ENCODE measurements at places on chromosomes 7 and 10.

DNA sequence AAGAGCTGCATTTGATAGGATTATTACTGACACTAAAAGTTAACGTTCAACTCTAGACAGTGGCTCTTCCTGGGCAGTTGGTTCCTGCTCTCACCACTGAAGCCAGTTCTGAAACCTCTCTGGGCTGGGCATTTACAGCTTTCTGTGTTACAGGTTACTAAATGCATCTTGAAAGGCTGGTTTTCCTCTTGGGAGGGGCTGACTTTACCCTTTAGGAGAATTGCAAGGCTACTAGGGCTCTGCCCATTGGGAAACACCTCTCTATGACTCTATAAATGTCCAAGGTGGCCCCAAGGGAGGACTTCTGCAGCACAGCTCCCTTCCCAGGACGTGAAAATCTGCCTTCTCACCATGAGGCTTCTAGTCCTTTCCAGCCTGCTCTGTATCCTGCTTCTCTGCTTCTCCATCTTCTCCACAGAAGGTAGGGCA lies at the start of gene GPR15LG:
GPR15LG (plus strand) TSS at position 301 of the 429 bp plus-strand sequence; CDS start at position 352, 51 bp downstream.
- no peak for DNase-seq

DNA sequence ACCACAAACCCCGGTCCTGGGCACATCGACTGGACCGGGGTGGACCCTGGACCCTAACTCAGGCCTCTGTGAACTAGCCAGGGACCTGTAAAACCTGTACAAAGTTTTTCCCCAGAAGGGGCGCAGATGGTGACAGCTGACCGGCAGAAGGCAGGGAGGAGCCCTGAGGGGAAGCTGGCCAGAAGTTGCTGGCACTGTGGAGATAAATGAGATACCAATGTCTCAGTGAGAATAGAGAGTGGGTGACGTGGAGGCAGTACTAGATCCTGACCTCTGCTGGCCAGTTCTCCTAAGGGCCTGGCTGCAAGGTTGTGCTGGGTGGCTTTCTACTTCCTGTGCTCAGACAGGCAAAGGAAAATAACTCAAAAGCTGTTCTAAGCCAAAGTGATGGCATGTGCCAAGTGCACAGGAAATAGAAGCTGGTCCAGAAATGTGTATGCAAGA lies 10.6 kb upstream of the TSPAN14 start:
- DNase-seq: no peak

DNA sequence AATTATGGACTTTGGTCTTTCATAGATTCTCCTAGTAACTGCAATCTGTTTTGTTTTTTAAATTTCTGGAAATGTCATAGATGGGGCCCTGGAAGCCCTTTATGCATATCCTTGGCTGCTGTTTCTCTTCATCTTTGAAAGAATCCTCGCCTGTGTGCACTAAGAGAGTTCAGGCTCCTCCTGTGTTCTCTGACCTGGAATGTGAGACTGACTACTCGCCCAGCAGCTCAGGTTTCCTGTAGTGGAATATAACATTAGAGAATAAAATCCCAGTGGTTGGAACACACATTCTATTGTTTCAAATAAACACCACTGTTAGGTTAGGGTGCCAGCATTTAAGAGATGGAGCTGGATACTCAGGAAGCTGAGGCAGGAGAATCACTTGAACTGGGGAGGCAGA lies 56.3 kb downstream of the WDFY4 start:
- DNase-seq: no peak

DNA sequence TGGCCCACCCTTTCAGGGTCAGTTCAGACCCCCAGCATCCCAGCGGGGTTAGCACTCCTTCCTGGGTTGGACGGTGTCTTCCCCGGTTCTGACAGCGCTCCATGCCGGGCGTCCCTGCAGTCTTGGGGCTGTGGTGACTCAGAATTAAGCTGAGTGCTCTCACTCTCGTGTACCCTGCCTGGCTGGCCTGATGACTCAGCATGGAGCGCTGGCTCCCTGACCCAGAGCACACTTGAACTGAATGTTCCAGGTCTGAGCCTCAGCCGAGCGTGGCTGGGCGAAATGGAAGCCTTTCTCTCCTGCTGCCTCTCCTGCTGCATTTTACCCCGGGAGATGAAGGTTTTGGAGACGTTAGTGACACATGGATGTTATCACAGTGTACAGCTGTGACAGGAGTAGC lies 7.1 kb downstream of the BAG3 start:
- no peak for DNase-seq

GRCh38 chr10:71368643-71369042 lies 28.1 kb upstream of the CDH23 start:
- DNase-seq: no peak

- DNase-seq: no peak
These were observed 46.8 kb downstream of the TBXAS1 start for GRCh38 chr7:139875821-139876241.

DNA sequence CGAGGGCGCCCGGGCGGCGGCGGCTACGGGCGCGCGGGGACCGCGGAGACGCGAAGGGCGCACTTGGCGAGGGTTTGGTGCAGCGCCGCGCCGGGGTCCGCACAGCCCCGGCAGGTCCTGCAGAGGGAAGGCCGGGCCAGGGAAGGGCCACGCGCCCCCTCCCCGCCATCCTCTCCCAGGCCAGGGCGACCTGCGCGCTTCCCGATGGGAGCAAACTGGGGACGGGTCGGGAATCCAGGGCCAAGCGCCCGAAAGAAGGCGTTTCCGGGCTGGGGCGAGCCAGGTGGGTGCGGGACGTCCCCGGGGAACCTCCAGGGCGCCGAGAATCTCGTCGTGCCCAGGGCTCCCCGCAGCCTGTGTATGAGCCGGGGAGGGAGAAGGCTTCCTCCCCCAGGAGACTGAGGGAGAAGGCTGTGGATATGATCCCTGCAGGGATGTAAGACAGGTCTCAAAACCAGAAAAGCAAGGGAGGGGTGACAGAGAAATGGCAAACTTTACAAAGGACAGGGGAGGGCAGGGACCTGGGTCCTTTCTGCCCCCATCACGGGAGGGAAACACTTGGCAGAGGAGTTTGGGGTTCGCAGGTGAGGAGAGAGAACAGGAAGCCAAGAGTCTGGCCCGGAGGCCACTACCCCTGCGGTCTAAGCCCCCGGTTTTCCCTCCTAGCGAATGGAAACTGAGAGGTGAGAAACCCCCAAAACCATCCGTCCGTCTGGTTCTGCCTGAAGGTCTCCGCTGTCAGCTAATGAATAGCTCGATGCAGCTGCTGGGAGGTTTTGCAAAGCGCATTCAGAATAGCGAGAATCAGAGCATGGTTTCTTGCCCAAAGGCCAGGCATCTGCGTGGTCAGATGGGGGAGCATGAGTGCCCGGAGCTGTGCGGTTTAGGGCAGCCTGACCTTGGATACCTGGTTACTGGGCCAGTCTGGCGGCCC lies 674 bp downstream of the AMZ1 start:
- DNase-seq: no peak

DNA sequence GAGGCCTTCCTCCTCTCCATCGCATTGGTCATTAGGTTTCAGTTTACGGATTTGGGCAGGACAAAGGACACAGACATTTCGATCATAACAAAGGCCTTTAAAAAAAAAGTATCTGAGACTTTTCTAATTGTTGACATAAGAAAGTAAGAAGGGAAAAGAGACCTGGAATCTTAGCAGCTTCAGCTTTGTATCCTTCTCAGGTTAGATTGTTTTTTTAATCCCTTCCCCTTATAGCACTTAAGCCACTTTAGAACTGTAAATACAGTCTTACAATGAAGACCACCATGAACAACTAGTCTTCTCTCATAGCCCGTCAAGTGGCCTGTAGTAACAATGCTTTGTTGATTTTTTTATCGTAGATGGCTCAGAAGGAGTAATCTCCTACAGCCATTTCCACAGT lies 45.2 kb downstream of the LMTK2 start:
- DNase-seq: no peak

DNA sequence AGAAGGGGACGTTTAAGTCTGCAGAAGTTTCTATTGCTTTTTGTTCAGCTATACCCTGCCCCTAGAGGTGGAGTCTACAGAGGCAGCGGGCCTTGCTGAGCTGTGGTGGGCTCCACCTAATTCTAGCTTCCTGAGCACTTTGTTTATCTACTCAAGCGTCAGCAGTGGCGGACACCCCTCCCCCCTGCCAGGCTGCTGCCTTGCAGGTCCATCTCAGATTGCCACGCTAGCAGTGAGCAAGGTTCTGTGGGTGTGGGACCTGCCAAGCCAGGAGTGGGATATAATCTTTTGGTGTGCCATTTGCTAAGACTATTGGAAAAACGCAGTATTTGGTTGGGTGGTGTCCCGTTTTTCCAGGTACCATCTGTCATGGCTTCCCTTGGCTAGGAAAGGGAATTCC lies 147.3 kb upstream of the PRPS1L1 start:
- no peak for DNase-seq

- no peak for DNase-seq
These were observed 231.1 kb upstream of the ADARB2 start for GRCh38 chr10:1968257-1969033.

GRCh38 chr7:44073664-44074348 lies 8.4 kb upstream of the PGAM2 start:
- DNase-seq: peak; percentile 39

- no peak for DNase-seq
These were observed 16.2 kb upstream of the ZNF488 start for GRCh38 chr10:47400251-47400650.

- DNase-seq: no peak
These were observed 12.3 kb downstream of the OGDH start for GRCh38 chr7:44618753-44619152.

DNA sequence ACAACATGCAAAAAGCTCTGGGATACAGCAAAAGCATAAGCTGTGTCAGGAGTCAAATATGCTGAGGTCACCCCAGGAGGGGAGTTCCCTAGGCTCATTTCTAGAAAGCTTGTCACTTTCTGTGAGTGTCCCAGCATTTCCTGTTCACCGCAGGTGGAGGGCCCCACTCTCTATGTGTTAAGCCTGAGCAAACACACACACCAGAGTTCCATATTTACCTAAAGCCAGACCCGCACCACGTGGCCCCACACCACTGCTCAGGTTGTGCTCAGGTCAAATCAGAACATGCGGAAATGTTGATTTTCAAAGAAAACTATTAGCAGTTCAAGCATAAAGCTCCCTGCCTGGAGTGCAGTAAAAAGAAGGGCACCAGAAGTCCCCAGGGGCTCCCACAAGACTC lies 259.6 kb upstream of the PPP2R2D start:
- peak; percentile 60 for DNase-seq

GRCh38 chr7:99844328-99844727 lies 16.5 kb downstream of the CYP3A43 start:
- DNase-seq: no peak

GRCh38 chr10:60281331-60281730 lies 108.3 kb downstream of the ANK3 start:
- no peak for DNase-seq

Data from stimulated activated CD4-positive, alpha-beta T cell treated with anti-CD3 and anti-CD28 coated beads, Interleukin-1b, Interleukin-23, amount 100 ng/mL, for 48 hours (primary cell).